ENCODE measurements at places on chromosomes 16 and 17.

- DNase-seq = peak; percentile 68
These were observed 23.6 kb downstream of the ALDH3A2 start for GRCh38 chr17:19672009-19672750.

DNA sequence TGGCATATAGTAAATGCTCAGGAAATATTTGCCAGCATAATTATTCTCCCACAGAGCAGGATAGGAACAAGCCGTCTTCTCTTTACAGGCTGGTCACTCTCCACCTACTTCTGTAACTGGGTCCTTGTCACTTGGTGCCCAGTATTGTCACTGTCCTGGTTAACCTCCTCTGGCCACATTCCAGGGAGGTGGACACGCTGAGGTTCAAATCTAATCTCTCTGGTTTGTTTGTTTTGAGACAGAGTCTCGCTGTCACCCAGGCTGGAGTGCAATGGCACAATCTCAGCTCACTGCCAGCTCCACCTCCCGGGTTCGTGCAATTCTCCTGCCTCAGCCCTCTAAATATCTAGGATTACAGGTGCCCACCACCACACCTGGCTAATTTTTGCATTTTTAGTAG is 15.6 kb downstream of the SBK1 start:
- DNase-seq = no peak

DNA sequence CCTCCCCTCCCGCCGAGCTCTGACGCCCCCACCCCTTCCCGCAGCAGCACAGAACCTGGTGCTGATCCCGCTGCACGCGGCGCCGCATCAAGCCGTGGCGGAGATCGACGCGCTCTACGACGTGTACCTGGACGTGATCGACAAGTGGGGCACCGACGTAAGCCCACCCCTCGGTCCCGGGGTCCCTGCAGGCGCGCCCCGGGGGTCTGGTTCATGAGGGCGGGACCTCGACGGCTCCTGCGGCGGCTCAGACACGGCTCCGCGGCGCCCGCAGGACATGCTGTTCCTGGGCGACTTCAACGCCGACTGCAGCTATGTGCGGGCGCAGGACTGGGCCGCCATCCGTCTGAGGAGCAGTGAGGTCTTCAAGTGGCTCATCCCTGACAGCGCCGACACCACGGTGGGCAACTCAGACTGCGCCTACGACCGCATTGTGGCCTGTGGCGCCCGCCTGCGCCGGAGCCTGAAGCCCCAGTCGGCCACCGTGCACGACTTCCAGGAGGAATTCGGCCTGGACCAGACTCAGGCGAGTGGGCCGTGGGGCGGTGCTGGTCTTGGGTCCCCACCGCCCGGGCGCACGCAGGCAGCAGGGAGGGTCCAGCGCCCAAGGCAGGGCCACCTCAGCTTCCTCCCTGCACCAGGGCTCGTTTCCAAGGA is 1.4 kb downstream of the DNASE1L2 start:
- no peak for DNase-seq

DNA sequence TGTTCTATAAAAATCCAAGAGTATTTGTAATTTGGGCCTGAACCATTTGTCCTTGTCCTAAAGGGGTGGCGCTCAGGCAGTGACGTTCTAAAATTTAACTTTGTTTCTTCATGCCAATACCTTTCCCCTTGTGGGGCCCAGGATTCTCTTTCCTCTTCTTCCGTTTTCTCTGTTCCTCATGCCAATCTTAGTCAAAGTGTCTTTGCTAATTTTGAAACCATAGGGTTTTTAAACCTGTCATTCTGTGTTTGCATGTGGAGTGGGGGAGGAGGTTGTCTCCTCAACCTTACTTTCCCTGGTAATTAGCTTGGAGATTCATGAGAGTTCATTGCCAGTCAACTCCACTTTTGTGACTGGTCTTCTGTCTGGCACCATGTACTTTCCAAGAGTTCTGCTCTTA is 337.1 kb downstream of the MAF start:
- no peak for DNase-seq

GRCh38 chr16:86072328-86073102 is 173.6 kb downstream of the IRF8 start:
- DNase-seq = no peak

- DNase-seq = no peak
These were observed 21.1 kb downstream of the PRMT7 start for GRCh38 chr16:68331879-68332410.

GRCh38 chr17:64707050-64707591 is 45.0 kb upstream of the SMURF2 start:
- DNase-seq = peak; percentile 93

GRCh38 chr16:26019381-26020242 is 327.9 kb downstream of the HS3ST4 start:
- DNase-seq = no peak

- DNase-seq = no peak
These were observed 139.8 kb downstream of the KATNIP start for GRCh38 chr16:27689711-27690110.

DNA sequence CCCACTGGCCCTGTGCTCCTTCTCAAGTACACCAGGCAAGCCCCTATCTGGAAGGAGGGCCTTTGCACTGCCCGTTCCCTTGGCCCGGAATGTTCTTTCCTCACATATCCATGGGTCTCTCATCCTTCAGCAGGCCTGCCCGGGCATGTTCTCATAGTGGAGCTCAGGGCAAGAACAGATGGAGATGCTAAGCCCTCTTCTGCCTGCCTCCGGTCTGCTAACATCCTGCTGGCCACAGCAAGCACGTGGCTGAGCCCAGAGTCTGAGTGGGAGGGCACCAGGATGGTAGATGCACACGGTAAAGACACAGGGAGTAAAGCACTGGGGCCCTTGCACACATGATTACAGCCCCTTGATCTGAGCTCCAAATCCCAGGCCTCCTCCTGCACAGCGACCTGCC is 19.8 kb upstream of the ANKRD40CL start:
- no peak for DNase-seq

DNA sequence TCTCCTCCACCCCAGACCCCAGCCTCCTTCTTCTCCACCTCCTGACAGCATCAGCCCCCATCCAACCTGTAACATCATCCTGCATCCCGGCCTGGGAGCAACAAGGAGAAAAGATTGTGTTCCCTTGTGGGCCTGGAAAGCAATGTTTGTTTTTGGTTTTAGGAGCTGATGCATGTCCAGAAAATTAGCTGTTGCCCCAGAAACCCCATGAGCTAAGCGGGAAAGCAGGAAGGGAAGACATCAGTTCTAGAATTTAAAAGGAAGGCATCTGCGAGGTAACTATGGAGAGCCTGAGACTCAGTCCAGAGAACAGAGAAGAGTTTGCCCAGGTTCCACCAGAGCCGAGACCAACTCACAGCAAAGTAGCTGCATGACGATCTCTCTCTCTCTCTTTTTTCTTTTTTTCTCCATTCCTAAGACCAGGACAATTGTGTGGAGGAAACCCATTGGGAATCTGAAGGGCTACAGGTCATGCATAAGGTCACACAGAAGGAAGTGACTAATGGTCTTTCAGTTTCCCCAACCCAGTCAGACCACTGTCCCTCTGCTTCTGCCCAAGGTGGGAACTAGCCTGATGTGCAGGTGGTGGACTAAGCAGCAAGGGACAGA is 124.4 kb downstream of the SLC39A11 start:
- no peak for DNase-seq

GRCh38 chr16:54200161-54200534 is 86.4 kb downstream of the IRX3 start:
- no peak for DNase-seq

GRCh38 chr16:53770641-53771040 is 66.7 kb downstream of the FTO start:
- DNase-seq = no peak

- DNase-seq = no peak
These were observed 10.7 kb downstream of the EPOP start for GRCh38 chr17:38663964-38664644.

GRCh38 chr17:76446449-76447231 is 6.3 kb downstream of the UBE2O start:
- DNase-seq = peak; percentile 76

GRCh38 chr17:75011401-75012095 is 922 bp upstream of the MRPL58 start:
- no peak for DNase-seq

DNA sequence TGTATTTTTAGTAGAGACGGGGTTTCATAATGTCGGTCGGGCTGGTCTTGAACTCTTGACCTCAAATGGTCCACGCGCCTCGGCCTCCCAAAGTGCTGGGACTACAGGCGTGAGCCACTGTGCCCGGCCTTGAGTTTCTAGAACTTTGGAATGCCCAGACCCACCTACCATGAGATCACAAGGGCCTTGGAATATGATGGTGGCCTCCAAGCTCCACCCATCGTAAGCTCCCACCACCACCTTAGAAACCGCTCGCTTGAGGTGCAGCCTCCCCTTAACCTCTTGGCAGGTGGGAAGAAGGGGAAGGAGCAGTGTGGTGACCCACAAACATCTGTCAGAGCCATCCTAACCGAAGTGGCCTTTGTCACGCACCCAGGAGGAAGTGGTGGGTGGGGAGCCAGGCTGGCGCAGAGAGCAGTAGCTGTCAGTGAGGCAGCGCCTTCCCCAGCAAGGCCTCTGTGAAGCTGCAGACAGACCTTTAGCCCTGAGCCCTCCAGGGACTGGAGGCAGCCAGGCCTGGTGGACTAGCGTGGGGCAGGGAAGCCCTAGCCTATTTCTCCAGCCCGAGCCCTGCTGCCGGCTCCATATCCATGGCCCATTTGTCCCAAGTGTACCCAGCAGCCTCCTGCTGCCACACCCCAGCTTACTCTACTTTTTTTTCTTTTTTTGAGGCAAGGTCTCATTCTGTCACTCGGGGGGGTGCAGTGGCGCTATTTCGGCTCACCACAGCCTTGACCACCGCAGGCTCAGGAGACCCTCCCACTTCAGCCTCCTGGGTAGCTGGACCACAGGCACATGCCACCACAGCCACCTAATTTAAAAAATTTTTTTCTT is 13.1 kb upstream of the SEPHS2 start:
- DNase-seq = peak; percentile 82

DNA sequence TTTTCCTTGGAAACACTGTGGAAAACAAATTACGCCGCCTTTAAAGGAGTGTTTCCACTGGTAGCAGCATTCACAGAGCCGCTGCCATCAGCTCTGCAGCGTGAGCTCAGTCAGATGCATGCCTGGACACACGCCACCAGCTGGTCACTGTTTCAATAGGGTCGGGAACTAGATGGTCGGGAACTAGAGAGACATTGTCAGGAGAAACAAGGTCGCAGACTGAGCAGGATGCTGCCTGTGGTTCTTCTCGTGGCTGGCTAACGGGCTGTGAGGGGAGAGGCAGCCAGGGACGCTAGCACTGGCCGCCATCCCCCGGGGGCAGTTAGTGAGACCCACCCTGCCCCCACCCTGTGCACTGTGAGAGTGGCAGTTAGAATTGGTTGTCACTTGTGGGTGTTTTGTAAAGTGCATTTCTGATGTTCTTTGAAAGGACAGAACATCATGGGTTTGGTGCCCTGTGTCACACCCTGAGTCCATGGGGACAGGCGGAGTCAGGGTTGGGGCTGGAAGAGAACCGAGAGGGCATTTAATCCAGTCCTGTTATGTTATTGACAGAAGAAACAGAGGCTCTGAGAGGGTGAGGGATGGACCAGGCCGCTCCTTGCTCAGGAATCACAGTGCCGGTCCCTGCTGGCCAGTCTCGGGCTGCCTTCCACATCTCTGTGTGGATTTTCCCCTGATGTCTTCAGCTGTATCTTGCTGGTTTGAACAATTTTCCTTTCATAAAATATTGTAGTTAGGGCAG is 86.3 kb downstream of the SPECC1 start:
- peak; percentile 42 for DNase-seq

DNA sequence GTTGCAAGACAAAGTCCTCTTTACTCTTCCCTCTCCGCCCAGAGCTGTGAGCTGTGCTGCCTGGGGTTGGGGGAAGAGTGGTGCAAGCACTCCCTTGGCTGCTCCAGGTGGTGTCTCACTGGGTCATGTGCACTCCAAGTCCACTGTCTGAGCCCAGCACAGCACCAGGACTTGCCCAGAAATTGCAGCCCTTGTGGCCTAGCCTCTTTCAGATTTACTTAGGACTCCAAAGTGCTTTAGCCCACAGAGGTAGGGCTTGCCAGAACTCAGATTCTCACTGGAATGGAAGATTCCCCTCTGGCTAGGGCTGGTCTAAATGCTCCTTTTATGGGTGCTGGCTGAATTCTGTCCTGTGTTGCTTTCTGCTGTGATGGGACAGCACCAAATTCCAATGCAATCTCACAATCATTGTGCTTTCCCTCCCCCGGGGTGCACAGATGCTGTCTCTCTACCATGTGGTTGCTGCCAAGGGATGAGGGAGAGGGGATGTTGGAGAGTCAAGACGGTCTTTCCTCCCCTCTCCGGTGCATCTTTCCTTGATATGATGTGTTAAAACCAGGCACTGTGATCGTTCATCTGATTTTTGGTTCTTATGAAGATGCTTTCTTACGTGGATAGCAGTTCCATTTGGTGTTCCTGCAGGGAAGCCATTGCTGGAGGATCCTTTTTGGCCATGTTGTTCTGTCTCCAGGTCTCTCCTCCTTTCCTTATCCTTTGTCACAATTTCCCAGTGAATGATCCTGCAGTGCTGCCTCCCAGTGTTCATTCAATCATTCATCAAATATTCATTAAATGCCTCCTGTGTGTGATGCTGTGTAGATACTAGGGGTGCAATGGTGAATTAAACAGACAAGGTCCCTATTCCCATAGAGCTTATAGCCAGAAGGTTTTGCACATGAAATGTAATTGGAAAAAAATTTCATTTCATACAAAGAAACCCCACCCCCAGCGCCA is 216.3 kb downstream of the SPECC1 start:
- no peak for DNase-seq

GRCh38 chr17:75927286-75927922 is 13.4 kb downstream of the FBF1 start:
- DNase-seq = peak; percentile 64

GRCh38 chr16:69465083-69465721 is 40.8 kb downstream of the CYB5B start:
- DNase-seq = no peak

GRCh38 chr16:70254965-70255286 is 3.2 kb upstream of the EXOSC6 start:
- no peak for DNase-seq

DNA sequence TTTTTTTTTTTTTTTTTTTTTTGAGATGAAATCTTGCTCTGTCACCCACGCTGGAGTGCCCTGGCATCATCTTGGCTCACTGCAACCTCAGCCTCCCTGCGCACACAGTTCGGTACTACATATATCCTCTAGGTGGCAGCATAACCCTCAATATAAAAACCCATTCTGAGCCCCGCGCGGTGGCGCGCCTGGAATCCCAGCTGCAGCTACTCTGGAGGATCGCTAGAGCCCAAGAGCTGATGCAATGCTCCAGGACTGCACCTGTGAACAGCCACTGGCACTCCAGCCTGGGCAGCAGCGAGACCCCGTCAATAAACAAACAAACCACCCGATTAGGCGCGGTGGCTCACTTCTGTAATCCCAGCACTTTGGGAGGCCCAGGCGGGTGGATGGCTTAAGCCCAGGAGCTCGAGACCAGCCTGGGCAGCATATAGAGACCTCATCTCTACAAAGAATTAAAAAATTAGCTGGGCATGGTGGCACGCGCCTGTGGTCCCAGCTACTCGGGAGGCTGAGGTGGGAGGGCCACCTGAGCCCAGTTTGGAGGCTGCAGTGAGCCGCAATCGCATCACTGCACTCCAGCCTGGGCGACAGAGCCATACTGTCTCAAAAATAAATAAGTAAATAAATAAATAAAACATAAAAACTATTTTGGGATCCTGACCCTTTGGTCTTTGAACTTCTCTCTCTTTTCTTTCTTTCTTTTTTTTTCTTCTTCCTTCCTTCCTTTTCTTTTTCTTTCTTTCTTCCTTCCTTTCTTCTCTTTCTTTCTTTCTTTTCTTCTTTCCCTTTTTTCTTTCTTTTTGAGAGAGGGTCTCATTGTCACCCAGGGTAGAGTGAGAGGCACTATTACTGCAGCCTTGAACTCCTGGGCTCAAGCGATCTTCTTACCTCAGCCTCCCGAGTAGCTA is 15.4 kb upstream of the AKAP10 start:
- peak; percentile 92 for DNase-seq

- DNase-seq = peak; percentile 91
These were observed 51.8 kb upstream of the IL34 start for GRCh38 chr16:70594569-70594968.
